ENCODE measurements at places on chromosomes 13 and 19. TPM values are rescaled to one million over a fixed set of nuclear protein-coding genes. Genes with fewer than 3 reads are reported as not detected.
A peak's percentile ranks its signal among the peaks of the same experiment; 100 is the strongest.

- H3K4me1 ChIP-seq: peaks cover 2% of the 10 kb centered on the region
- no peaks in the 10 kb centered on the region for H3K36me3 ChIP-seq
- DNase-seq: no peak
- no peak overlapping the region for H3K27ac ChIP-seq
- H3K4me3 ChIP-seq: no peak overlapping the region
- H3K27me3 ChIP-seq: no peaks in the 10 kb centered on the region
Measured at GRCh38 chr13:73602295-73602694, 531.9 kb downstream of the KLF12 start.

DNA sequence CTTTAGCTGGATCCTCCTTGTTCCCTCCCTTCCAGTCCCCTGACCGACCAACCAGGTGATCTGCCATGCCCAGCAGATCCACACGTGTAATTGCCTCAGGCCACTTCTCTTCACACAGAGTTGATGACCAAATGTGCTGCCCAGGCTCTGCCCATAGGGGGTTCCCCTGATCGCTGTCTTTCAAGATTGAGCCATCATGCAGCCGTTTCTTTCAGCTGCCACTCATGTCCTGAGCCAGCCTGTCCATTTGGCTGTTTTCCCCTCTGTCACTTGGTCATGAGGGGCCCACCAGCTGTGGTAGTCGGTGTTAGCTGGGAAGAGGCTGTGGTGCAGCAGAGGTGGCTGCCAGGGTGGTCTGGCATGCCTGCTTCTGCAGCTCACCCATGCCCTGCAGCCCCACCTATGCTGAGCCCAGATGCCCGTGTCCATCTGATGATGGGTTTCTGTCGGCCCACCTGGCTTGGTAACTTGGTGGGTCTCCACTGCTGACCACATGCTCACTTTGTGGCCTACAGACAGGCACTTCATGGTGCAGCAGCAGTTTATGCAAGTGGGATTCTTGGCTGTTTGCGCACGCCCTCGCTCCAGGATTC is 35.6 kb upstream of the GPR183 start:
- no peaks in the 10 kb centered on the region for H3K27me3 ChIP-seq
- no peak for DNase-seq
- H3K4me3 ChIP-seq: no peak overlapping the region
- no peaks in the 10 kb centered on the region for H3K36me3 ChIP-seq
- no peak overlapping the region for H3K27ac ChIP-seq
- H3K4me1 ChIP-seq: peaks cover 6% of the 10 kb centered on the region

DNA sequence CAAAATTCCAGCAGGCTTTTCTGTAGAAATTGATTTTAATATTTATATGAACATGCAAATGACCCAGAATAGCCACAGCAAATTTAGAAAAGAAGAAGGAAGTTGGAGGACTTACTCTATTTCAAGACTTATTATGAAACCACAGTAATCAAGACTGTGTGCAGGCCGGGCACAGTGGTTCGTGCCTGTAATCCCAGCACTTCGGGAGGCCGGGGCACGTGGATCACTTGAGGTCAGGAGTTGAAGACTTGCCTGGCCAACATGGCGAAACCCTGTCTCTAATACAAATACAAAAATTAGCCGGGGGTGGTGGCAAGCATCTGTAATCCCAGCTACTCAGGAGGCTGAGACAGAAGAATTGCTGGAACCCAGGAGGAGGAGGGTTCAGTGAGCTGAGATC is 6.0 kb upstream of the FFAR2 start:
- H3K27me3 ChIP-seq: no peaks in the 10 kb centered on the region
- no peaks in the 10 kb centered on the region for H3K36me3 ChIP-seq
- H3K27ac ChIP-seq: no peak overlapping the region
- H3K4me3 ChIP-seq: no peak overlapping the region
- H3K4me1 ChIP-seq: peaks cover 14% of the 10 kb centered on the region
- DNase-seq: no peak

DNA sequence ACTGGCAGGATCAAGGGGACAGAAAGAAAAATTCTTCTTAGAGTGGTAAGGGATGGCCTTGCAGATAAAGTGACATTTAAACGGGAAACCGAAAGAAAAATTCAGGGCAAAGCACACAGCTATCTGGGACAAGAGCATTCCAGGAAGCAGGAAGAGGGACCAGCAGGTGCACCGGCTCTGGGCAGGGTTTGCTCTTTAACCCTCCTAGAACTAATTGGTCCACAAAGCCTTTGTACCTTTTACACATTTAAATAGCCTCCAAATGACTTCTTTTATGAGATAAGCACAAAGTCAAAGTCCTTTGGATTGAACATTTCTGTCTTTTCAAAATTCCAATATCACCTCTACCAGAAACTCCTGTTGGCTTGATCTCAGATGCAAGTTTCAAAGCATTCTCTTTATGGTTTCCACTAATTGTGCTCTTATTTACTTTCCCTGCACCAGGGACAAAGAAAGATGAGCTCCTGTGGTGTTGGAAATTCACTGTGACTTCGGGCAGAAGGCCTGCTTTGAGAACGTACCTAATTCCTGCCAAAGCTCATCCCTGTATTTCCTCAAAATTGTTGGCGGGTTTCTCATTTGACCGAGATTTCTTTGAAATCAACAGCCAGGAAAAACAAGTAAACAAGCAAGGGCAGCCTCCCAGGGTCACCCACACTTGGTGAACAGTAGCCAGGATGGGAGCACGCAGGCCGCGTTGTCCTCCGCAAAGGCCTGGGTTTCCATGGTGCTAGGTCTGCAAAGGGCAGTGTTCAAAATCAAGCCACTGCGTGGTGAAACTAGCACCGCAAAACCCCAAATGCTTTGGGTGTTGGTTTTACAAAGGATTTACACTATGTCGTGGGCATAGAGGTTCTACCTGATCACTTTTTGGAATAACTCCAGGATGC is 98.6 kb downstream of the IRS2 start:
- H3K4me1 ChIP-seq: no peaks in the 10 kb centered on the region
- no peaks in the 10 kb centered on the region for H3K27me3 ChIP-seq
- no peak overlapping the region for H3K27ac ChIP-seq
- no peaks in the 10 kb centered on the region for H3K36me3 ChIP-seq
- no peak for DNase-seq
- no peak overlapping the region for H3K4me3 ChIP-seq

- H3K27me3 ChIP-seq: no peaks in the 10 kb centered on the region
- H3K36me3 ChIP-seq: no peaks in the 10 kb centered on the region
- no peak overlapping the region for H3K27ac ChIP-seq
Measured at GRCh38 chr13:27005976-27006518, 165.6 kb downstream of the USP12 start.

- H3K27me3 ChIP-seq: peaks cover 12% of the 10 kb centered on the region
- H3K4me1 ChIP-seq: no peaks in the 10 kb centered on the region
- peak overlapping the region; percentile 55 for H3K4me3 ChIP-seq
- no peaks in the 10 kb centered on the region for H3K36me3 ChIP-seq
Measured at GRCh38 chr13:36918246-36919131, 1.5 kb downstream of the SMAD9 start.

DNA sequence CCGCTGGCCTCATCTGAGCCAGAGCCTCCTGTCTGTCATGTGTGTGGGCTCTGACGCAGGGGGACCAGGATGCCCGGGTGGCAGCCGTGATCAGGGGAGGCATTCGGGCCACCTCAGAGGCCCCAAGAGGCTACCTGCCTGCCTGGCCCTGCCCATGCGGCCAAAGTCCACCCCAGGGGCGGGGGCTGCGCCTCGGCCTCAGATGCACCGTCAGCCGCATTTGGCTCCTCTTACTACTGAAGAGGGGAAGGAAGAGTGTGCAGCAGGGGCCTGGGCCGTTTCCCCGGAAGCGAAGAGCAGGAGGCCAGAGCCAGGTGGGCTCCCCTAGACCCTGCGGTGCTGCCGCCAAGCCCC is 34.0 kb downstream of the C13orf46 start:
- no peaks in the 10 kb centered on the region for H3K36me3 ChIP-seq
- H3K27me3 ChIP-seq: no peaks in the 10 kb centered on the region
- DNase-seq: no peak
- H3K4me3 ChIP-seq: no peak overlapping the region
- H3K4me1 ChIP-seq: no peaks in the 10 kb centered on the region

FBN3 gene
- under 0.01 TPM for total RNA-seq
